ENCODE measurements at places on chromosomes 1 and 21. TPM values are rescaled to one million over a fixed set of nuclear protein-coding genes. Genes with fewer than 3 reads are reported as not detected.

GRCh38 chr1:187817782-187818181, 989.0 kb downstream of the PLA2G4A start:
- DNase-seq, result no peak

GRCh38 chr1:10724052-10724494, 72.4 kb downstream of the CASZ1 start:
- peak; percentile 48 for DNase-seq

DNA sequence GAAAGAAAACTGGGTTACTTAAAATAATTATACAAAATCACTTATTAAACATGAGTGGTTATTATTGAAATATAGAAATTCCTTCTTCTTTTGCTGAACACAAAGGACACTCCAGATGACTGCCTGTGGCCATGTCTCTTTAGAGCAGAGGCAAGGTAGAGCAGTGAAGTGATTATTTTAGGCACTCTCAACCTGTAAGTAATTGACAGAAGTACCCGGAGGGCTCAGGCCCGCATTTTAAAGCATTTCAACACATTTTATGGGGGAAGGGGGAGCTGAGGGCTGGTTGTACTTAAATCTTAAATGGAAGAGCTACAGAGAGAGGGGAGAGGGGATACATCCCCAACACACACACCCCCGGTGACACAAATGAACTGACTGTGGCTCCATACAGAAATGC, 10.2 kb downstream of the OSCP1 start:
- no peak for DNase-seq

DNA sequence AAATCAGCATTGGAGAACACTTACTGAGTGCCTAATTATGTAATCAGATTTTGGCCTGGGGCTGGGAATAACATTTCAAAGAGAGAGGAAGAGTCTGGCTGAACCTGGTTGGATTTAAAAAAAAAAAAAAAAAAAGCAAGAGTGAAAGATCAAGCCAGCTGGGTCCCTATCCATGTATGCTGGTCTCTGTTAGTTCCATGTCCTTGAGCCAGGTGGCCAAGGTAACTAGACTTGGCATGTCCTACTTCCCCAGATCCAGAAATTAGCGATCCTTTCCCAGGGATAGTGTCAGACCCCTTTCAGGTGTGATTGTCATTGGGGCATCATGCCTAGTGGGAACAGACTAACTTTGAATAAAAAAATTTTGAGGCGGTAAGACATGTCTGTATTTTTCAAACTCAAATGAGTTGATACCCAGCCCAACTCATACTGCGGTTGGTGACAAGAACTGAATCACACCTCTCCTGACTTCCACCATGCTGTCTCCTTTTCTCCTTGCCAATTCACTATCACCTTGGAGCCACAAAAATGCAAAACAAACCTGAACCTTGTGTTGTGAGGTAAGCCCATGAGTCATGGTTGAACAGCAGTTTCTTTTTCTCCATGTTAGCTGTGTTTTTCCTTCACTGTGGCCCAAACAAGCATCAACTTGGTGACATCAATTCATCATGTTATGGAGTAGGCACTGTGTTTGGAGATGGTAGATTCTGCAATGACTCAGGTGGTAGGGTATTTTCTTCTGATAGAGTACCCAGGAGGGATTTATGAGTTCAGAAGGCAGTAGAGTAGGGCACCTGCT, 24.5 kb upstream of the PPP2R5A start:
- DNase-seq, result peak; percentile 72

- peak; percentile 66 for DNase-seq
These were observed 258.3 kb upstream of the KAZN start for GRCh38 chr1:14340002-14340785.

- DNase-seq, result no peak
These were observed 13.1 kb downstream of the ECE1 start for GRCh38 chr1:21277180-21277579.

DNA sequence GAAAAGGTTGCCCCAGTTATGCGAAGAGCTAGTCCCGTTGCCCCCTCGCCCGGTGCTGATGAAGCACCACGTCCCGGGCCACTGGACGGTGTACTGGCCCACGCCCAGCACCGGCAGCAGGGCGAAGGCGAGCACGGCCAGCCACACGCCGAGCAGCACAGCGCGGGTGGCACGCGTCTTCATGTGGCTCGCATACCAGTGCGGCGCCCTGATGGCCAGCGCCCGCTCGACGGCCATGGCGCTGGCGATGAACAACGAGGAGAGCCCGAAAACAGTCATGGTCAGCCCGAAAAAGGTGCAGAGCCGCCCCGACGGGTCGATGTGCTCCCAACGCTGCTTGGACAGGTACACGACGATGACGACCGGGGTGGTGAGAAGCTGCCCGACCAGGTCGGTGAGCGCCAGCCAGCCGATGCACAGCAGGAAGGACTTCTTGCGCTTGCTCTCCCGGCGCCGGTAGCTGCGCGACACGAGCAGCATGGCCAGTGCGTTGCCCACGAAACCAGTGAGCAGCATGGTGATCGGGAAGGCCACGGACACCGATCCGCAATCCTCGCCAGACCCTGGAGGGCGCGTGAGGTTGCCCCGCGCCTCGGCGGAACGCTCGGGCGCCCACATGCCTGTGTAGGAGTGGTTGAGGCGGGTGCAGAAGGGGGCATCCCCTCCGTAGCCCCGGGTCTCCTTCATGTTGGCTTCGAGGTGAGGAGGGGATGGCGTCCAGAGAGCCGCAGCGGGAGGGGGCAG, 553 bp downstream of the PTGER3 start:
- no peak for DNase-seq

GRCh38 chr1:178267646-178268094, 173.8 kb downstream of the RASAL2 start:
- peak; percentile 57 for DNase-seq

- no peak for DNase-seq
These were observed 263.0 kb upstream of the ZRANB2 start for GRCh38 chr1:71343686-71344416.

- no peak for DNase-seq
These were observed 37.8 kb upstream of the CCSAP start for GRCh38 chr1:229380536-229381160.

DNA sequence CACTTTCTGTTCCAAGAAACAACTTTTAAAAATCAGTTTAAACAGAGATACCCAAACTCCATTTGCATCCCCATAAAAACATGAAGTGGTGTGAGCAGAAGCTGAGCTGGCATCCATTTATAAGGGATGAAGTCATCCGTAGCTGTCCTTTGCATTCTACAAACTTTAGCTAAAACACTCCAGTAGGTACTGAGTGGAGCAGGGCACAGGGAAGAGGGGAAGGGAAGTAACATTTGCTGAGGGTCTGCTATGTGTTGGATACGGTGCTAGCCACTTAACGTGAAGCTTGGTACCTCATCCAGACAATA, 32.9 kb downstream of the VWA5B1 start:
- peak; percentile 15 for DNase-seq

- DNase-seq, result peak; percentile 96
These were observed 110.5 kb downstream of the CNIH3 start for GRCh38 chr1:224726441-224727182.

DNA sequence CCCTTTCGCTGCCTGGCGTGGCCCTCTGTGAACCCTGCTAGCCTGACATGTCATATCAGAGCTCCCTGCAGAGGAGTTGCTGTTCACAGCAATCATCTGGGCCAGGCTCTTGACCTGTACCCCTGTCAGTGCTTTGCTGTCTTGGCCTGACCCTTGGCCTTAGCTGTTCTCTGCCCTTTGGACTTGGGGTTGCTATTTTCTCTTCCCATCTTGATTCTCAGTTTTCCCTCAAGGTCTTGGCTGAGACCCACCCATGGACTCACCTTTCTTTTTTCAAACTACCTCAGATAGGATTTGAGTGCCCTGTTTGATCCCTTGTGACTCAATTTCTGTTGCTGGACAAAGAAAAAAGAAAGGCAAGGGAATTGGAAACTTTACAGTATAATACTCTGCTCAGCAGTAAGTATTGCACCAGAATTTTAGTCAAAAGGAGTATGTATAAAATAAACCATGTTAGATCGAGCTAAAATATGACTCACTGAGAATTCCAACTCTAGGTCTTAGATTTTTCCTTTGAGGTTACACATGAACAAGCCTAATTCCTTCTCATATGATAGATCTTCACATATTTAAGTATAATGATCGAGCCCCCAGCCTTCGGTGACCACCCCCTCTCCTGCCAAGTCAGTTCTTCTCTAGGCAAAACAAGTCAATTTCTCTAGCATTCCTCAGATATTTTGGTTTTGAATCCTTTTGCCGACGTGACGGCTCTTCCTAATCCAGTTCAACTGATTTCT, 110.5 kb downstream of the NGF start:
- DNase-seq, result peak; percentile 86

GRCh38 chr1:113540335-113540734, 150.0 kb downstream of the MAGI3 start:
- DNase-seq, result no peak

- peak; percentile 58 for DNase-seq
These were observed 3.3 kb upstream of the HES5 start for GRCh38 chr1:2533365-2533764.

GRCh38 chr1:9400425-9401079, 107.9 kb downstream of the SPSB1 start:
- DNase-seq, result no peak

DNA sequence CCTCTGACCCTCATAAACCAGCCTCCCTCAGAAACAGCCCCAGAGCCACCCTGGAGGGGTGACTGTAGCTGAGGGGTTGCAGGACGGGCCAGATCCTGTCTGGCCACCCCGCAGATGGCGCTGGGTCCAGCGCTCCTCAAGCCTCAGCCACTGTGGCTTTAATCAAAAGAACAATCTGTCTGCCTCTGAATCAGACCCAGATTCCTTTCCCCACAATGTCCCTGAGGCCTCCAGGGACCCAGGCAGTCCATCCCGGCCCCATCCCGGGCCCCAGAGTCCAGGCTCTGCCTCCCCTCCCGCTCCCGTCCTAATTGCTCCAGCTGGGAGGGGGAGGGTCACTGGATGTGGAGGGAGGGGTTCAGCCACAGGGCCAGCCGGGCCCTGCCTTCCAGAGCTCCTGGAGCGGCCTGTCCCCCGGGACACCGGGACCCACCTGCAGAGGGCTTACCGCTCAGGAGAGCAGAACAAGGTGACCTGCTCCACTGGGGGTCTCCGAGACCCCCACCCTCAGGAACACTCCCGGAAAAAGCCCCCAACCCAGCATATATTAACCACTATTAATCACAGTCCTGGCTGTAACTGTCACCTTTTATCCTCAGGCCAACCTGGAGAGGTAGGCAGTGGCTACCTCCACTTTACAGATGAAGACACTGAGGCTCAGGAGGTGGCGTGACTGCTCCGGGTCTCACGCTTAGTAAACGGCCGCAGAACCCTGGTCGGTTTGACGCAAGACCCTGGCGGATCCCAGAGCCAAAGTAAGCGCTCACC, 836 bp upstream of the FBLIM1 start:
- DNase-seq, result peak; percentile 23

- no peak for DNase-seq
These were observed 10.5 kb upstream of the MCOLN3 start for GRCh38 chr1:85058786-85059185.

GRCh38 chr1:17857109-17857499, 102.0 kb downstream of the ACTL8 start:
- no peak for DNase-seq

DNA sequence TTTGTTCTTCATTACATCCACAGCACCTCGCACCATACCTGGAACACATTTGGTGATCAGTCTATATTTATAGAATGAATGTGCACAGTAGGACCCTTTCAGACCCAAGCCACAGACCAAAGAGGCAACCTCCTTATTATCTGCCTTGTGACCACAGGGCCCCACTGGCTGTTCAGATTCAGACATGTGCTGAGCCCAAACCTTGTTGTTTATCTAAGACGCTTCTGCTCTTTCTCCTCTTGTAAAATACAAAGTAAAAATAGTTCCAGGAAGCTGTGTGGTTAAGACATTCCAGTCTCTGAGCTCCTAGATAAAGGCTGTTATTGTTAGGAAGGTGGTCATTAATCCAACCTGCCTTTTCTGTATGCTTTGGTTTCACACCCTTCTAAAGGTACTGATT, 3.6 kb upstream of the SCMH1 start:
- DNase-seq, result peak; percentile 80

DNA sequence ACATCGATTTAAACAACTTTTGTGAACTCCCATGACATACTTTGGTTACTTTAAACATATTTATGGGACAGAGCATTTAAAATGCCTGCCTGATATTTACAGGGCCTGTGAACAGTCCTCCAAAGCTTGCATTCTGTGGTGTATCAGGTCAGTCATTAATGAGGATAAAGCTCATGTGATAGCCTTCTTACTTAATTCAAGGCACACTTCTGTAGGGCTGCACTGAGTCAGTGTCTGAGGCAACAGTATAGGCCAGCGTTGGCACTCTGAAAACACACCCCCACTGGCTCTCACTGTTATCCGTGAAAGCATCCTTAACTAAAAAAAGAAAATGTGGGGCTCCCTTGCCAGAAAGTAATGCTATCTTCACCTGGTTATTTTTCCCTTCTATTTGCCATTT, 200.0 kb downstream of the NFIA start:
- DNase-seq, result no peak

GRCh38 chr1:182392050-182393028, 749 bp upstream of the GLUL start:
- peak; percentile 9 for DNase-seq

DNA sequence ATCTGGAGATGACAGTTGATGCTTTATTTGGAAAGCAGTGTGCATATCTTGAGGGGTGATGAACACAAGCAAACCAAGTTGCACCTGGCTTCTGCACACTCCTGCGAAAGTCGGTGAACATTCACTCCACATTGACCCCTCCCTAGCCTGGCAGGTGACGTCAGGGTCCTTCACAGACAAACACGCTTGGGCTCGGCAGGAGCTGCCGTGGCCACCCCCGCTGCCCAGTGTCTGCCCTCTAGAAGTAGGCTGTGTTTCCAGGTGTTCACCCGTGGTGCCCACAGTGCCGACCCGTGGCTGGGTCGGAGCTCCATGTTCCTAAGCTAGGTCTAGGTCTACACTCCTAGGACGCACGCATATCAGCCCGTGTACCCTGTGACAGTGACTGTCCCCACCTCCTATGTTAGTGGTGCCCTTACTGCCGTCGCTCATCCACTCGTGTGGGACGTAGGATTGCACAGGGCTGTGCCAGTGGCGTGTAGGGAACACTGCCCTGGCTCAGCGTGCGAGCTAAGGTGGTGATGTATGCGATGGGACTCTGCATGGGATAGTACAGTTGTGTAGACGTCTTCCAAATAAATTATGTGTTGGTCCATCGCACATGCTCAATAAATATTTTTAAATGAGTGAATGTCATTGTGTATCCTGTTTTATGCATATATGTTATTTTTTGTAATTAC, 29.0 kb downstream of the PRMT2 start:
- no peak for DNase-seq

The ANKRD65 gene
- not detected for total RNA-seq

The HJV gene
- total RNA-seq, result not detected

The FCMR gene
- 0.73 TPM for total RNA-seq

The FCGR2B gene
- not detected for total RNA-seq

Data from astrocyte (in vitro differentiated cells and primary cell).